Activated naive CD4-positive, alpha-beta T cell treated with Interleukin-2 at 50 U/mL for 16 hours (primary cell): ENCODE measurements at places on chromosomes 11 and 22.

DNA sequence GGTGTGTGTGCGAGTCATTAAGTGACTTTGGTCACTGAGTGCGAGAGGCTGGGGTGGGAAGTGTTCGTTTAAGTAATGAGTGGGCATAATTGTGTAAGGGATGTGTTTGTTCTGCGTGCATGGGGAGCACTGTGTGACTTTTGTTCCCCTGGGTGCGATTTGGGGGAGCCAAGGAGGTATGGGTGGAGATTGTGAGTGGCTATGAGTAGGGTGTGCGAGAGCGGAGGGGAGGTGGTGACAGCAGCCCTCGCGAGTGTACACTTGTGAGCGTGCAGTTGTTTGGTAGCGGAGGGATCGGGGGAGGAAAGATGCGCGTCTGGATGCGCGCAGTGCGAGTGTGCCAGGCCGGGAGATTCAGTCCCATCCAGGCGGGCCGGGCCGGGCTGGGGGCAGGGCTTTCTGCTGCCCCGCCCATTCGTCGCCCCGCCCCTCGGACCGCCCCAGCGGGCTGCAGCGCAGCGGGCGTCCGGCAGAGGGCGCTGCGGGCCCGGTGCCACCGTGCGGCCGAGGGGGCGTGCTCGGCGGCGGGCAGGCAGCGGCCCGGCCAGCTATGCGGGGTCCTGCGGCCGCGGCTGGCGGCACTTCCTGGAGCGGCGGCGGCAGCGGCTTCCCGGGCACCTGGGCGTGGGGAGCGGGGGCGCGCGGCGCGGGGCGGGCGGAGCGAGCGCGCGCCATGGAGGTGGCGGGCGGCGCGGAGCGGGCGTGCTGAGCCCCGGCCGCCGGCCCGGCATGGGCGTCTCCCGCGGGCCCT lies at the start of gene DGKZ:
TSS of gene DGKZ (plus strand) at position 578 of the 751 bp plus-strand sequence. CDS start 197 bp downstream, outside the sequence.
- peak; percentile 90 for DNase-seq

GRCh38 chr11:119891055-119891768 lies 162.2 kb upstream of the NECTIN1 start:
- DNase-seq = no peak

DNA sequence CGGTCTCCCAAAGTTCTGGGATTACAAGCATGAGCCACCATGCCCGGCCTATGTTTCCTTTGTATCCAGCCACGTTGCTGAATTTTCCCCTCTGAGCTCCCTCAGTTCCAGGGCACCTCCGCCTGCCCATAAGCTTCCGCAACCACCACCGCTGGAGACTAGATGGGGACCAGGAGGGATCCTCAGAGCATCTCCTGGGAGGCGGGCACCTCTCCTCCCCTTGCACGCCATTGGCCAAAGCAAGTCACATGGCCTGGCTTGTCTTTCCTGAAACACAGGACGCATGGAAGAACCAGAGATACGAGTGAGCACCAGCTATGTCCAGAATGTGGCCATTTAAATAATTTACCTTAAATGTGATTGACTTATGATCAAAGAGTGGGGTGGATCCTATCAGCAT lies 388.3 kb downstream of the BRD1 start:
- no peak for DNase-seq

DNA sequence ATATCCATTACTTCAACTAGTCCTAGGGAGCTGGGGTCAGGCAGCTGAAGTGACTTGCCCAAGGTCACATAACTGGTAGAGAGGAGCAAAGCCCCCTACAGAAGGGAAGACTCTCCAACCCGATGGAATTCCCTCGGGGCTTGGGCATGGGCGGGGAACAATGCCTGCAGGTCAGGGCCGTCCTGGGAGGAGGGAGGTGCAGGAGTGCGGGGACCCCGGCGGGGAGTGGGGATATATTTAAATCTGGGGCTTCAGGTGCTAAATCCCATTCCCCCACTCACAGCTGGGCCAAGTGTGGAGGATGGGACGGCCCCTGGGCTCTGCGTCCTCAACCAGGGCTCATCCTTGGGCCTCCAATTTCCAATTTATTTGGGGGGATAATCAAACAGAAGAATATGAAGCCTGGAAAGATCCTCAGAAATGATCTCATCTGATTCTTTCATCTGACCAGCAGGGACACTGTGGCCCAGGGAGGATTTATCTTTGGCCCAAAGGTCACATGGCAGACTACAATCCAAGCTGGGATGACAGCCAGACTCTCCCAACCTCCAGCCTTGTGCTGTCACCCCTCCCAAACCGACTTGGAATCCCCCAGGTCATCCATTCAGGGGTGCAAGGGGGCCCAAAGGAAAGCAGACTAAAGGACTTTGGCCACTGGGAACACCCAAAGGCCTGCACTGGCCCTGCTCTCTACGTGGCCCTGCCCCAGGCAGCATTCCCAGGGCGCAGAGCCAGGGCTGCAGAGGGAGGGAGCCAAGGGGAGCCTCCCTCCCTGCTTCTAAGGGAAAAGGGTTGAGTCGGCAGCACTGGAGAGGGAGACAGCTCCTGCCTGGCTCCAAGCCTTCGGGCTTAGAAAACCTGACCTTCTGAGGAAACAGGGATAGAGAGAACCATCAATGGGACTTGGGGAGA lies 8.7 kb upstream of the C1QTNF6 start:
- DNase-seq = no peak

DNA sequence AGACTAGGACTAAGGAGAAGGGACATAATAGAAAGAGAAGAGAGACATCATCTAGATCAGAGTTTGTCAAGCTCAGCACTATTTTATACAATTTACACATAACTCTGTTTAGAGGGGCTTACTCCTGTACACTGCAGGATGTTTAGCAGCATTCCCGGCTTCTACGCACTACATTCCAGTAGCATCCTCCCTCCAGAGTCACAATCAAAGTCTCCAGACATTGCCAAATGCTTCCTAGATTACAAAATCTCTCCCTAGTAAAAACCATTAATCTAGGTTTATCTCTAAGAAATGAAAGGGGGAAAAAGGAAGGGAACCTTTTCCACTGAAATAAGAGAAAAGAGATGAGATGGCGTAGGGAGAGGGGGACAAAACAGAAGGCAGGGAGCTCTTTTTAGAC lies 4.0 kb downstream of the USP28 start:
- DNase-seq = no peak

DNA sequence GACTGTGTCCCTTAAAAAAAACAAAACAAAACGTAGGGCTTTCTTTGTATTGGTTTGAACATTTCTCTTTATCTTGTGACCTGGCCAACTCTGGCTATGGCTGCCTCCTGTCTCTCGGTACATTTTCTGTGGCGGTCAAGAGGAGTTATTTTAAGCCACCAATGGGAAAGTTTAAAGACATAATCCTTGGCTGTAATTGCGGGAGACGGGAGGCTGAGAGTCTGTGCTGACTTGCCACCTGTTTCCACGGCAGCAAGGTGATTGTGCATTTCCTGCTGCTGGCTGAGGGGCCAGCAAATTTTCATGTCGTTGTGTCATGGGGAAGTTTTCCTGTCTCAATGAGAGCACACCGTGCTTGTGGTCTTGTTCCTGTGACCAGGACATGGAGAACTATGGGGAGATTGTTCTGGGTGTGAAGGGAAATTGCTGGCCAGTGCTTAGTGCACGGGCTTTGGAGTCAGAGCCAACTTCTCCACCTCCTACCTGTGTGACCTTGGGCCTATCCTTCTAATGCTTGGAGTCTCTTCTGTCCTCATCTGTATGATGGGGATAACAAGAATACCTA lies 11.0 kb downstream of the PTPRJ start:
- DNase-seq = peak; percentile 14

DNA sequence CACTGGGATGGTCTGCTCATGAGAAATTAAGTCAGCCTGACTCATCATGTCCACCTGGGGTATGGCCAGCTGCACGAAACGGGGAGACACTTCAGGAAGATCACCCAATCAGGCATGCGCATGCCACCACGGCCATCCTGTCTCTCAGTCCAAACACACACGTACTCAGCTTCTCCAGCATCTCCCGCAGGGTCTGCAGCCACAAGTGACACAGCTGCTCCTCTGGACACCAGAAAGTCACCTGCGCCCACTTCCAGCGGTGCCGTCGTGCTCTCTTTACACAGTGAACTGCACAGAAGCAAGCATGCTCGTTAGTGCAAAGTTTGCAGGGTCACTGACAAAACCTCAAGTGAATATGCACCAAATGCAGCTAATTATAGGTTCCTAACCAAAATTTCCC lies 18.1 kb downstream of the CERK start:
- DNase-seq = no peak

GRCh38 chr22:39920134-39920743 lies 19.4 kb downstream of the GRAP2 start:
- DNase-seq = peak; percentile 74

DNA sequence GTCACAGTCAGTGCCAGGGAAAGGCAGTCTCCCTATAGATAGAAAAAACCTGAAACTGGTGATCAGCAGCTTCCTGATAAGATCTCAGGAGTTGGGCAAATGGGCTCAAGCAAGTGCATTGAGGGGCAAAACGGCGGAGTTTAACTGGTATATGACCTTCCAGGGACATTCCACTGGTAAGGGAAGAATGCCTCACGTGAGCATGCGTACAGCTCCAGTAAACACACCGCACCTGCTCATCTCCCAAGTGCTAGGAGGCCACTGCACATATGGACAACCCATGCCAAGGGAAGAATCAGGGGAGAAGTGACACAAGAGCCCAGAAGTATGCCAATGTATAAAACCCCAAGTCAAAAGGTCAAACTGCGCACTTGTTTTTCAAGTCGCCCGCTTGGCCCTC lies 11.6 kb downstream of the HEPHL1 start:
- no peak for DNase-seq

DNA sequence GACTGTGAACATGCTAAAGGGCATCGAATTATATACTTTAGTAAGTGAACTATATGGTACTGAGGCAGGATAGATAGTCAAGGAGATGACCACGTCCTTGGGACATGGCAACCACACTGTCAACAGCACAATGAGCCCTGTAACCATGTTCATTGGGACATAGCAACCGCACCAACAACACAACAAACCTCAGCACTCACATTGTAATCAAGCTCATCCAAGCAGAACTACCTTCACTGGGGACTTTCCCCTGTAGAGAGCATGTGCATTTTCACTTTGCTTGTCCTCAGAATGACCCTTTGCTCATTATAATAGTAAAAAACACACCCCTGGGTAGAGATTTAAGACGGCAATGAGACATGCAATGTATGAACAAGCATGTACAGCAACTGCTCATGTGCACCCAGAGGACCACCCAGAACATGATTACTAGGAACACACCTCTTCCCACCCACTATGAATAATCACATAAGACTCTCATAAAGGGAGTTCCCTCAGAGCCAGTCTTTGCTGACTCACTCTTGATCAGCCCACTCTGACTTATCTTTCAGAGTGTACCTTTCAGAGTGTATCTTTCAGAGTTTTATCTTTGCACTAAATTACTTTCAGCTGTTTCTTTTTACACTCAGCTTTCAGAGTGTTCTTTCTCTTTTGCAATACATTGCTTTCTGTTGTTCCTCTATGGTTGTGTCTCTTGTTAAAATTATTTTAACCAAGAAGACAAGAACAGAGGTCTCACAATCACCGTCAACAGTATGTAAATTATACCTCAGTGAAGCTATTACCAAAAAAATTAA lies 4.1 kb upstream of the PLAAT2 start:
- peak; percentile 63 for DNase-seq

GRCh38 chr11:64741375-64742086 lies 2.4 kb downstream of the RASGRP2 start:
- DNase-seq = no peak

- DNase-seq = no peak
Observed at GRCh38 chr22:17400305-17400704, 31.0 kb downstream of the CECR2 start.
